Pulmonary artery endothelial cell (primary cell): ENCODE measurements at places on chromosomes 5 and 9.

- DNase-seq: no peak
Measured at GRCh38 chr5:101473483-101473882, 570.4 kb upstream of the ST8SIA4 start.

- DNase-seq: no peak
Measured at GRCh38 chr5:10315824-10316509, 8.3 kb upstream of the CMBL start.

GRCh38 chr5:35194635-35195471 lies 35.4 kb downstream of the PRLR start:
- DNase-seq: no peak

GRCh38 chr5:132663771-132664695 lies 6.1 kb downstream of the IL13 start:
- no peak for DNase-seq

DNA sequence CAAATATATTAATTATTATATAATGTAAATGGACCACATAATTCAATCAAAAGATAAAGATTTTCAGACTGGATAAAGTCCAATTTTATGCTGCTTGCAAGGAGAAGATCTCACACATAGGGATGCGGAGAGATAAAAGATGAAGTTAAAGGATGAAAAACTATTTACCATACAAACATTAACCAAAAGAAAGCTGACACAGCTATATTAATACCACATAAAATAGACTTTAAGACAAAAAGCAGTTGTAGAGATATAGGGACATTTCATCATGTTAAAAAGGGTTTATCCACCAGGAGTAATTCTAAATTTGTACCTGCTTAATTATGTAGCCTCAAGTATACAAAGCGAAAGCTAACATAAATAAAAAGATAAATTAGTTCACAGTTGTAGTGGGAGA lies 15.2 kb upstream of the NSG2 start:
- no peak for DNase-seq

- no peak for DNase-seq
Measured at GRCh38 chr5:59814537-59814872, 79.0 kb downstream of the PDE4D start.

- DNase-seq: no peak
Measured at GRCh38 chr9:130050462-130050861, 3.2 kb upstream of the GPR107 start.

- no peak for DNase-seq
Measured at GRCh38 chr5:140321796-140322195, 18.9 kb upstream of the PFDN1 start.

- DNase-seq: no peak
Measured at GRCh38 chr5:89991592-89991991, 418.0 kb downstream of the CETN3 start.

DNA sequence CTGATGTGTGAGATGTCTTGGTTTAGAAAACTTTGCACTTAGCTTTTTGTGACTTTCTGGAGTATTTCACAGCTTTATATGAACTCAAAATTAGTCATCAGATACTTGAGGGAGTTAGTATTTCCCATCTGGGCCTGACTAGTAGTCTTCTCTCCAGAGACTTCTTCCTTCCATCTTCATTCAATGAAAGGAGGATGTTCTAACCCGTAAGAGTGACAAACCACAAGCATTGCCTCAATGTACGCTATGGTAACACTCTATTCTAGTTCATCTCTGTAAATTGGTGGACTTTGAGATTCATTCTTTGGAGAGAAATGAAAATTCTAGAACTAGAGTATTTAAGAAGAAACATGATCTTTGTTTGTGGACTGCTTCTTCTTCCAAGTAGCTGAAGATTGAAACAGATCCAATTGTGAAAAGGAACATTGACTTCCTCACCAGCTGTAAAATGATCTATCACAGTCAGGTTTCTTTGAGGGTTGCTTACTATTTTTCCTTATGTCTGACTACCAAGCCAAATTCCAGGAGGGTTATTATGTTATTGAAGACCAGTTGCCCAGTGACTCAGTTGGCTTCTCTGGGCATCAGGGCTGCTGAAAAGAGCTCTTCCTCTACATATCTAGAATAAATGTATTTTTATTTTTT lies 157.6 kb downstream of the SLC12A2 start:
- no peak for DNase-seq

DNA sequence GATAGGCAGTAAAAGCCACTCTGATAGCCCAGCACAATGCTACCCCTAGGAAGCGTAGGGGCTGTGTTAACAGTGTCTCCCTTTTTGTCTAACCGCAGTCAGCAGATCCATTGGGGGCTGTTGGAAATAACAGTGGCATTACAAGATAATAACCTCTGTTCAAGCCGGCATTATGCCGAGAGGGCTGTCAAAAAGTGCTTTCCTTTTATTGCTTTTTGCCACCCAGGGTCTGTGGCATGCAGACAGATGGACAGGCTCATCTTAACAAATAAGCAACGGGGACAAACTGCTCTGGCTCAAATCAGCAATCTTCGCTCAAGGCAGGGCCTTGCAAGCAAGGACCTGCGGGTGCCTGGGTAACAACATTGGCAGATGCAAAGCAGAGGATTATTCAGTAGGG lies 123.3 kb downstream of the TLR4 start:
- DNase-seq: no peak

- no peak for DNase-seq
Measured at GRCh38 chr9:92206488-92206887, 87.0 kb downstream of the IARS1 start.

DNA sequence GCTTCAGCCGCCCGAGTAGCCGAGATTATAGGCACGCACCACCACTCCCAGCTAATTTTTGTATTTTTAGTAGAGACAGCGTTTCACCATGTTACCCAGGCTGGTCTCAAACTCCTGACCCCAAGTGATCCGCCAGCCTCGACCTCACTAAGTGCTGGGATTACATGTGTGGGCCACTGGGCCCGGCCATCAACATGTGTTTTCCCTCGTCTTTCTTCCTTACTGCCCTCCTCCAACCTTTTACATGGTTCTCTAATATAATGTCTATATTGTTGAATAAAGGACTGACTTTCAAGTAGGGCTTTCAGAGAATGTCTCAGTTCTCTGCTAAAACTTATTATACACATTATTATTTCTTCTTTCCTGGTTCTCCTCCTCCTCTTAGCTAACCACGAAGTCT lies 21.3 kb upstream of the PCAT7 start:
- DNase-seq: no peak

DNA sequence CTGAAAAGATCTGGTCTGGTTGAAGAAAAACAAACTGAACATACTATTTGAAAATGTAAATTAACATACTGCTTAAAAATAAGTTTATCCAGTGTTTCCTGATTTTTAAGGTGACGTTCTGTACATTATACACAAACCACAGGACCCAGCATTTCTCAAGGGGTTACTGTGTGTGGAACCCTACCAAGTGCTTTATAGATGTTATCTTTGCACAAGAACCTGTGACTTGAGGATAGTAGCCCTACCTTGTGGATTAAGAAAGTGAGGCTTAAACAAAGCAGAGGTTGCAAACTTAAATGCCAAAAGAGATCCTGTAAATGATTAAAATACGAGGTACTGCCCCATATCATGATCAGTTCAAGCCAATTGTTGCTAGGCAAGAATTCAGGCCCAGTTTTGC lies 4.7 kb downstream of the KLF9 start:
- no peak for DNase-seq

DNA sequence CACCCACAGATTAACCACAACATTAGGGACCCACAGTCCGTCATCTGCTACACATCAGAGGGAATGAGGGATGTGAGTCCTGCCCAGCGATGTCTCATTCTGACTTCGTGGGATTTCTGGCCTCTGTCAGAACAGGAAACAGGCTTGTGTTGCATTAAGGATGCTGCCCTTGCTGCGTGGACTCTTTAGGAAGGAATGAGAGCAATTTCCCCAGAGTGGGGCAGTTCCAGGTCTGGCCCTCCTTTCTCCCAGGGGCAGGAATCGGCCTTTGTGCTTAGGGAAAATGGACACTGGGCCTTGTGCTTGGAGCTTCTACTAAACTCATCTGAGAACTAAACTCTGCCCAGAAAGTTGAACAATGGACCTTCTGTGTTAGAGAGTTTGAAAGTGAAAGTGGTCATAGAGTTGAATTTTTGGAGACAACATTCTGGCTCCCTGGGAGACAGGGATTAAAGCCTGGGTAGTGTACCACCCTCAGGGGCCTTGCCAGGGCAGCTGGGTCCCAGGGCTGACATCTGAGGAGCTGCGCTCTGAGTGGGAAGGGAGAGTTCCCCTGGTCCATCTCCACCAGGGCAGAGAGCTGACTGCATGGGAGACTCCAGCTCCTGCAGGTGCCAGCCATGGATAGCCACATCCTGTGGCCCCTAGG lies 37.8 kb upstream of the S1PR3 start:
- DNase-seq: no peak

- DNase-seq: no peak
Measured at GRCh38 chr9:92663951-92664350, 6.0 kb downstream of the IPPK start.

- DNase-seq: no peak
Measured at GRCh38 chr9:35810122-35810521, 1.9 kb downstream of the SPAG8 start.

- no peak for DNase-seq
Measured at GRCh38 chr9:92479346-92479745, 3.0 kb downstream of the ASPN start.

DNA sequence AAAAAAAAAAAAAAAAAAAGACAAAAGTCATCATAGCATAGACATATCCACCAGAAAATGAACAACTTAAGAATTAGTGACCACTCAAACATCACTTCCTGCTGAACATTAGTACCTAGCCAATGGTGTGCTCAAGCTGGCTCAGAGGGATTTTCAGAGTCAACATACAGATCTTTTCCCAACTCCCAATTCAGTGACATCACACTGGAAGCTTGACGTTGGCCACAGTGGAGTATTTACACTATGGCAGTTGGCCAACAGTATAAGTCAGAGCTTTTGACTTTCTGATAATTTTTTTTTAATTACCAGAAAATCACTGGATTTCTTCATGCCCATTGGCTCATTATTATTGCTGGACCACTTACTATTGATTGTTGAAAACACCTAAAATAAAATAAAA lies 383.5 kb downstream of the ARHGEF28 start:
- DNase-seq: no peak

DNA sequence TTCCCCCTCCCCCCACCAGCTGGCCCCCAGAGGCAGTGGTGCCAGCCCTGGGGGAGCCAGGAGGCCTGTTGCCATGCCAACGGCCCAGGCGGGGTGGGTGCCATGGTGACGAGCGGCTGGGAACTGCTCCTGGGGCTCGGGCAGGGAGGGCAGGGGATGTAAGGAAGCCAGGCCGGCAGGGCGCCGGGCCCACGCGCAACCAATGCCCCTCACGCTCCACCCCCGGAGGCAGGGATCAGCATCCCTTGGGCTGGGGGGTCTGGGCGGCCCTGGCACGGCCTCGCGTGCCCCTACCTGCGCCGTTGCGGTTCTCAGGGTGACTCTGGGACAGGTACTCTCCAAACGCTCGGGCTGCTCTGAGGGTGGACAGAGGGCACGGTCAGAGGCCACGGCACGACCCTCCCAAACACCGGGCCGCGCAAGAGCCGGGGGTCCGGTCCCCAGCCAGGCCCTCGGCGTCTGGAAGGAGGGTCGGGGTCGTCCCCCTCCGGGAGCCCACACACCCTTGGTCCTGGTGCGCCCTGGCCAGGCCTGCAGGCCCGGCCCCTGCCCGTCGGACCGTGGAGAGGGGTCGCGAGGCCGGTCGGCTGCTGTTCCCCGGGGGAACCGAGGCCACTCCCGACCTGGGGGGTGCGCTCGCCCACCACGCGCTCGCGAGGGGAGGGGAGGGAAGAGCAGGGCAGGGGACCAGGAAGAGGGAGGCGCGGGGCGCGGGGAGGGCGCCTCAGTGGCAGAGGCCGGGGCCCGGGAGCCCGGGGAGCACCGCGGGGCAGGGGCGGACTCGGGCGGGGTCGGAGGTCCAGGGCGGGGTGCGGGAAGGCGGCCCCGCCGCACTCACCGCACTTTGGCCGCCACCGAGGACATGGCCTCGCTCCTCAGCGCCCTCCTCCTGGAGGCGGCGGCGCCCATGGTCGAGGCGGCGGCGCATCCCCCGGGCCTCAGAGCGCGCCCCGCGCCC lies 661 bp downstream of the NSMF start:
- DNase-seq: no peak

GRCh38 chr5:169347786-169348185 lies 46.8 kb upstream of the SLIT3 start:
- no peak for DNase-seq

GRCh38 chr9:92564982-92565381 lies 29.2 kb upstream of the ECM2 start:
- DNase-seq: no peak

GRCh38 chr9:116355153-116355921 lies 201.7 kb downstream of the PAPPA start:
- DNase-seq: no peak

- DNase-seq: no peak
Measured at GRCh38 chr9:101585740-101586139, 9.0 kb downstream of the PPP3R2 start.

DNA sequence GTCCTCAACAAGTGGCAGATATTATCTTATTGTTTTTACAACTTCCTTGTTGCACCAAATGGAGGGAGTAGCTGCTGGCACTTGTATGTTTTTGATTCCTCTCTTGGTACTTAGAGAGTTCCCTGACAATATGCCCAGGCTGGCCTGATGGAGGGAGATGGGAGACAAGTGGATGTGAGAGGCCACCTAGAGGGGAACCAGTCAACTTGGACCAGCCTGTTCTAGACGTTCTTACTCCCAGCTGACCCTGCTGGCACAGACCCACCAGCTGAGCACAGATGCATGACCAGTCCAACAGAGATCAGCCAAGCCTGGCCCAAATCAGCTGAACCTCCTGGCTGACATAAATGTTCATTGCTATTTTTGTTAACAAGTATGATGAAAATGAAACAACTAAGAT lies 60.9 kb upstream of the GDNF start:
- no peak for DNase-seq

DNA sequence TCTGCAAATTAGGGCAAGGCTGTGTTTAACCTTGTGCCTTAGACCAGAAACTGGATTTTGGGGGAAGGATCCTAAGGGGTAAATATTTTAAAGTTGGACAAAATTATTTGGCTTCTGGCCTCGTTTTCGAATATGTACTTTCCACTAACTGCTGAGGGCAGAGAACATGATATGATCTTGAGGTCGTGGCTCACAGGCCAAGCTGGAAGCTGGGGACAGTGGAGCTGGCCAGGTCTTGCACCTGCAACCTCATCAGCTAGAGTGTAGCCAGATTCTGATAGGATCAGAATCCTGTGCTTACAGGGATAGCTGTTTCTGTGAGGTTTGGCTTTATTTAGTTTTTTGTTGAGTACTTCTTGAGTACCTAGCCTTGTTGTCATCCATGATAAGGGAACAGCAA lies 24.9 kb downstream of the MAN2A1 start:
- no peak for DNase-seq
